Common myeloid progenitor, CD34-positive (primary cell): ENCODE measurements at places on chromosomes 2 and 18.

GRCh38 chr18:58321986-58322385, 278.0 kb downstream of the NEDD4L start:
- DNase-seq: peak; percentile 18

GRCh38 chr18:28541276-28541930, 364.5 kb upstream of the CDH2 start:
- no peak for DNase-seq

GRCh38 chr2:95305380-95306061, 8.4 kb downstream of the KCNIP3 start:
- DNase-seq: no peak

DNA sequence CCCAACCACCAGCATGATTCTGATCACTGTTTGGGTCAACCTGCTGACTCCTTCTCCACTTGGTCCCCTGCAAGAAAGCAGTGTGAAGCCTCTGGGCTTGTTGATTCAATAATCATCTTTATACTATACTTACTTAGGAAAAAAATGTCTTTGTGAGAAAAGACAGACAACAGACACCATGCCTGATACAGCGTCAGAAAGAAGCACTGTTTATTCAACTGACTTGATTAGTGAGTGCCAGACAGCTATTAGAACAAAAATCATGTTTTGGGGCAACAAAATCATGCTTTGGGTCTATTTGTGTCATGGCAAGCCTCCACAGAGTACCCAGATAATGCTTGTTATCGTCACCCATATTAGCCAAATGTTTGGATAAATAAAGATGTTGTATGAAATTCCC, 58.7 kb upstream of the ATL2 start:
- no peak for DNase-seq

DNA sequence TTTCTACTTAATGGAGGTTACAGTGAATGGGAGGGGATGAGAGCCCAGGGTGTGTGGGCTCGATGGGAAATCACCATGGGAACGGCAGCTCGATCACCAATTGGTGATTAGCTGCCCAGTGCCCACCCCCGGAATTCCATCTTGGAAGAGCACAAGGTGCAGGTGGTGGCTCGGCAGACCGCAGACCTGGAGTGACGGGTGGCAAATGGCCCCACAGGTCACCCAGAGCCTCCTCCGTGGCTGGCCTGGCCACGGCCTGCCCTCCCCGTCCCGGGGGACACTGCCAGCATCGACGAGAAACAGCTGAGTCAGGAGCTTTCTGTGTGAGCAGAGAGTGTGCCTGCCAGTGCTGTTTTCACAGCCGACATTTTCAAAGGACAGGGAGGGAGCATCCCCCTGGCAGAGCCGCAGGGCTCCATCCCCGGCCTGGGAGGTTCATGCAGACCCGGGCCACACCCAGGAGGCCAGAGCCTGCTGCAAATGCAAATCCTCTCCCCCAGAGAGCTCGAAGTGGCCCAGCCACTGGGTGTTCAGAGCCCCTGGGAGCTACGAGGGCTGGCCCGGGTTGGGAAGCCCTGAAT, 176.4 kb upstream of the MYT1L start:
- DNase-seq: no peak

DNA sequence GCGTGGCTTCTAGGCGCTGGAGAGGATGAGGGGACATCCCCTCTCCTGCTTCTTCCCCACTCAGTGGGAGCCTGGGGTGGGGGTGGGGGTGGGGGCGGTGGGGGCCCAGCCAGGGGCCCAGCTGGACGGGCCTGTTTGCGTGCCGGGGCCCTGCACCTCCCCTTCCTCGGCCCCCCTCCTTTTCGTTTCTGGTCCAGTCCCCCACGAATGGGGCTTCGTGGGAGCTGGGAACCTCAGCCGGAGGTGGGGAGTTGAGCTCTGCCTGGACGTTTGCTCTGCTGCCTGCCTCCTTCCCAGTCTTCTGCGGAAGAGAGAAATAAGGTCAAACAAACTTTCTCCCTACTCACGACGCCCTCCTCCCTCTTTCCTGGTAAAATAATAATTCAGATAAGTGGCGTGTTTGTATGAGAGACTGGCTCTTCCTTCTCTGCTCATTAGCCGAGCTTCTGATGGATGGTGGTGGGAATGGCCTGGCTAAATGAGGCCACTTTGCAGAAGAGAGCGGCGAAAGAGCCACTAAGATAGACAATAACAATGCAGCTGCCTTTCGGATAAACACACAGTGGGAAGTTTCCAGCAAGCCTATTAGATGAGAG, 782 bp downstream of the MTA3 start:
- DNase-seq: no peak

GRCh38 chr2:46825939-46826568, 89.6 kb downstream of the MCFD2 start:
- DNase-seq: no peak

DNA sequence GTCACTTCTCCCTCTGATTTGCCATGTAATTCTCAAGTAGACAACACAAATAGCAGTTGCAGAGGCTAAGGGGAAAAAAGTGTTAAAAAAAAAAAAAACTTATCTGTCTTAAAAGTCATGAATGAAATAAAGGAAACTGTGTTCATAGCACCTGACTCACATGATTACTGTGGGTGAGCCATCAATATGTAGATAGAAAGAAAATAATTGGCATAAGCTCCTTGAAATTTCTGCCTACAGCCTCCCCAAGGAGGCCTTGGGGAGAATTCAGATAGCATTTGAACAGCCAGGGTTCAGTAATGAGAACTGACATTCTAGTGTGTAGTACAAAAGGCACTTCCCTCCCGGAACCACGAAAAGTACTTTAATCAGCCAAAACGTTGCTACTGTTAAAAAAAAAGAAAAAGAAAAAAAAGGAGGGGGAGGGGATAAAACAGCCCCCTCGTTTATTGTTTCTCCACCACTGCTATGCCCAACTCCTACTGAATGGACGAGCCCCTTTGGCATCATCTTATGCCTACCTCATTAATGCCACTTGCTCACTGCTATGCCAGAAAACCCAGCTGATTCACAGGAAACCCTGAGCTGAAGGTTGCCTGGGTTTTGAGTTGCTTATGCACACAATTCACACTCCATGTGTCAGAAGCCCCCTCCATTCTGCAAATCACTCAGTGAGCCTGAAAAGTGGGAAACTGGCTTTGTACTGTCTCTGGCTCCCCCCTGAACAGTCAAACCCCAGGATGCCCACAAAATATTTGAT, 65.5 kb upstream of the KLF7 start:
- DNase-seq: peak; percentile 80

DNA sequence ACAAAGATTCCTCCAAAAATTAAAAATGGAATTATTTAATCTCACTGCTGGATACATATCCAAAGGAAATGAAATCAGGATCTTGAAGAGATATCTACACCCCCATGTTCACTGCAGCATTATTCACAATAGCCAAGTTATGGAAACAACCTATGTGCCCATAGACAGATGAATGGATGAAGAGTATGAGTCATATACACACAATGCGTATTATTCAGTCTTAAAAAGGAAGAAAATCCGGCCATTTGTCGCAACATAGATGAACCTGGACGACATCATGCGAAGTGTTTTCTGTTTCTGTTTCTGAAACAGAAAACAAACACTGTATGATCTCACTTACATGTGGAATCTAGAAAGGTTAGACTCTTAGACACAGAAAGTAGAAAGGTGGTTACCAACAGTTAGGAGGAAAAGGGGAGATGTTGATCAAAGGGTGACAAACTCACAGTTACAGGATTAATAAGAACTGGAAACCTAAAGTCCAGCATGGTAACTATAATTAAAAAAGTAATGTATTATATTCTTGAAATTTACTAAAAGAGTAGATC, 87.8 kb upstream of the ERBB4 start:
- DNase-seq: no peak

GRCh38 chr2:238818561-238818960, 29.3 kb upstream of the TWIST2 start:
- no peak for DNase-seq

DNA sequence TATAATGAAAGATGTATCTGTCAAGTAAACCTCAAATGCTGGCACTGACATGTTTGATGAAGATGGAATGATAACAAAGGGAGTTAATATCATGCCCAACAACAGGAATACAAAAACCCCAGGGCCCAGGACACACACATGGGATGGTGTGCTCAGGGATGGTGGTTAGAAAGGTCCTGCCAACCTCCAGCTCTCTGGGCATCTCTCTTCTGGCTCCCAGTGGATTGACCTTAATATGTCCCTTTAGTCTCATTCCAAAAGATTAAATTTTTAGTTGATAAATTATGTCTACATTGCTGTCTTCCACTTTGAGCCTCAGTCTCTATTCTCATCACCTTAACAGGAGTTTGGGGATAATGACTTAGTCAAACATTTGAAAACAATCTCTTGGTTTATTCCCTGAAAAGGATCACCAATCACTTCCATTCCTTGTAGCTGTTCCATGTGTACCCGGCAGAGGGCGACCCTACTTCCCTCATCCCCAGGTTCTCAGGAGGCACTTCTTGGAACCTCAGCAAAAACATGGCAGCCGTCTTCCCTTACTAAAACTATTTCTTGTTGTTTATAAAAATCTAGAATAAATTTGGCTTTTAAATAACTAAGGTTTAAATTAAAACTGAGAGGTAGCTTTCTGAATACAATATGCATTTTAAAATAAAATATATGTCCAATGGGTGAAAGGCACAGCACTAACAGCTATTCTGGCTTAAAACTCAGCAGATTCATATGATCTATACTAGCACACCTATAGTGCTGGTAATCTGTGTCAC, 29.6 kb downstream of the MCEE start:
- DNase-seq: peak; percentile 68

- no peak for DNase-seq
These were observed 71.3 kb upstream of the NYAP2 start for GRCh38 chr2:225328192-225328591.

- DNase-seq: no peak
These were observed 414.3 kb downstream of the ZNF804A start for GRCh38 chr2:185012643-185013042.

DNA sequence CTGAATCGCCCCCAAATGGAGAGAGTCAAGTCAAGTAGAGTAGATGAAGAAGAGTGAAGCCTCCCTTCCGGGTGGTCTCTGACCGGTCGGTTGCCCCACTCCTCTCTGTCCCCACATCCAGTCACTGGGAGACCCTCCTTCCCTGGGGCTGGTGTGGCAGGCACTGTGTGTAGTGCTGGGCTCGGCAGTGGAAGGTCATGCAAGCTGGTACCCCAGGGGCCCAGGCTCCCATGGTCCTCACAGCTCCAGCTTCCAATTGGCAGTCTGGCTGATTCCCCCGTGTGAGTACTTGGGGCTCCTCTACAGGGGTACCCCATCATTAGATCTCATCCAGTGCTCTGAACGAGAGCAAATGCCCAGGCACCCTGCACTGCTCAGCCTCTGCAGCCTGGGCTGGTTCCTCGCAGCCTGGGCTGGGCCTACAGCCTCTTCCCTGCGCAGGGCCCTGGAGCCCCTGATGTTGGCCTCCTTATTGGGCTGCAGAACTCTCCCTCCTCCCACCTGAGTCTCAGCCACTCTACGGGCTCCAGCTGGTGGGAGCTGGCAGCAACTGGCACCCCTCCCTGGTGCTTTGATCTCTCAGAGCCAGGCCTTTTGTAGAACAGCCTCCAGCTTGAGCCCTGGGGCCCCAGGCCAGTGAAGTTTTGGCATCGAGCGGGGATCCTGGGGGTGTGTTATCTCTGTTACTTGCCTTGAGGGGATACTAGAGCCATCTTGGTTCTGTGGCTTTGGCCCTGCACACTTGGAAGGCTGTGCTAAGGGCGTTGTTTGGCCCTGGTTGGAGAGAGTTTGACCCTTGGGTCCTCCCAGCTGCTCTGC, 187.8 kb upstream of the HDAC4 start:
- no peak for DNase-seq

DNA sequence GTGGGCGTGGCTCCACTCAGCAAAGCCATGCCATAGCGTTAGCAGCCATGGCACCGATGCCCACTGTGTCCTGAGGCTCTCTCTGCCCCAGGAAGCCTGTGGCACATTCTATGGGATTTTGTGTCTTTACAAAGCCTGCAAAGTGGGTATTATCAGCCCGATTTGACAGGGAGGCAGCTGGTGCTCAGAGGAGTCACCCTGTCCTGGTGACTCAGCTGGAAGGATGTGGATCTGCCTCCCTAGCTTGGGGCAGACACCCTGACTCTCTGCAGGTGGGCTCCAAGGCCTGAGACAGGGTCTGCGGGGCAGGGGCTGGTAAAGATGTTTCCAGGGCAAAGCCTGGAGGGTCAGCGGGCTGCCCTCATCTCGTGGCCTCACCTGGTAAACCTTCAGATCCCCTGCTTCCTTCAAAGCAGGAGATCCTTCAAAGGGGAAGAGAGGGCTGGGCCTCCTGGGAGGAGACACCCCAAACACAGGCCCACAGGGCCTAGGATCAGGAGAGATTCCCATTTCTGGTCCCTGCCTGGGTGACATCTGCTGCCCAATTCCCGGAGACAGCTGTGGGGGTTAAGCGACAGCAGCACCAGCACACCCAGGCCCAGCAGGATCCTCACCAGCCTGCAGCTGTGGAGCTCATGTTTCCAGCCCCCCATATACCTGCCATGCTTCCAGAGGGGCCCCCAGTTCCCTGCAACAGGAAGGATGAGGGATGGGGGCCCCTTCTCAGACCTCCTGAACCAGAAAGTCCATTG, 3.0 kb upstream of the ASB1 start:
- no peak for DNase-seq

DNA sequence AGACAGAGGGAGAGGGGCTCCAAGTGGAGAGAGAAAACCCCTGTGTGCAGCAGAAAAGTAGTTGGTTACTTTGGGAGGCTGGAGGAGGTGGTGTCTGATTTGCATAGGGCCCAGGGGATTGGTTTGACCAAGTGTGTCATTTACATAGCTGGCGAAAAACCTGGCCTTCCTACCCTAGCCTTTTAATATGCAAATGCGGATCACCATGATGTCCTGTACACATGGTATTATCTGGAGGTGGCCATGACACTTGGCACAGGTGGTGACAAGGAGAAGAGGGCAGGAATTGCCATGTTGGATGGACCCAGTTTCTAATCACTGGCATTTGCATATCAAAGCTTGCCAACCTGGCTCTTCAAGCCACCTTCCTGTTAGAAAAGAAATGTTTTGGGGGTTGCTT, 120.8 kb upstream of the CHAC2 start:
- DNase-seq: no peak

DNA sequence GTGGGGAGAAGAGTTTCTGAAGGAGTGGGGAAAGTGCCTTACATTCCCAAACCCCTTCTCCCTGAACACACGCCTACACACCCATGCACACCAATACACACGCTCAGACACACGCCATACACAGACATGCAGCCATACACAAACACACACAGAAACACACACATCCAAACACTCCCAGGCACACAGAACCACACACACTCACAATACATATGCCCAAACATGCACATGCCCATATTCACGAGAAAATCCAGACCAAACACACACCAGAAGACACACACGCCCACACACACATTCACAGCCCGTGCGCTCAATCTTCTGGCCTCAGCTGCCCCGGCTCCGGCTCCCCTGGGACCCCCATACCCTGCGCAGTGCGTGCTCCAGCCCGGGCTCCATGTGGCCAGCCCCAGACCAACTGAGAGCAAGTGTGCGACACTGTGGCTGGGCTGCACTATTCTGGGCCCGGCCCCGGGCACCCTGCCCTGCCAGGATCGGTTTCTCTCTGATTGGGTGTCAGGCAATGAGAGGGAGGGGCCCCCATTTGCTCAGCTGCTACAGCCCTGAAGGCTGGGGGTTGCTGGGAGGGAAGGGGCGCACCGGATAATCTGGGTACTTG, at the start of gene PRKAG3:
Gene PRKAG3, minus strand, starts transcription at position 426 of the 613 bp plus-strand sequence.
- no peak for DNase-seq
